ENCODE measurements at places on chromosomes 5 and 9.

GRCh38 chr9:130555968-130556367, 23.4 kb upstream of the FUBP3 start:
- no peak for DNase-seq

DNA sequence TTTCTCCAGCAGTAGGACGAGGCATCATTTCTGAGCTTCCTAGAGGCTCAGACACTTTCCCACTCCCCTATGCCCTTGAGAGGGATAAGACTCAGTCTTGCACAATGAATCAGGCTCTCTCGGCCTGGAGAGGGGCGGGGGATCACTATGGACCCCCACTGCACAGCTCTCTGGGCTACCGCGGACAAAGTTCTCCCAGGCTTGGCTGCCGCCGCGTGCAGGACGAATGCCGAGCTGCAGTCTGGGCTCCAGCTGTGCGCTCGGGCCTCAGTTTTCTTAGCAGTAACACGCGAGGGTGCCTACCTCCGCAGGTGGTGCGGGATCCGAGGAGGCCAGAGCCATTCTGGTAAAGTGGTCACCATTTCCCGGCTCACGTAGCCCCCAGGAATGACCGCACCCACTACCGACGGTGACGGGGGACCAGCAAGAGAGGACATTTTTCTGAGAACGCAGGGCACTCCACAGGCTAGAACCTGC, 3.4 kb upstream of the MYORG start:
- no peak for DNase-seq

GRCh38 chr5:62886603-62887315, 308.1 kb downstream of the LRRC70 start:
- DNase-seq: no peak

DNA sequence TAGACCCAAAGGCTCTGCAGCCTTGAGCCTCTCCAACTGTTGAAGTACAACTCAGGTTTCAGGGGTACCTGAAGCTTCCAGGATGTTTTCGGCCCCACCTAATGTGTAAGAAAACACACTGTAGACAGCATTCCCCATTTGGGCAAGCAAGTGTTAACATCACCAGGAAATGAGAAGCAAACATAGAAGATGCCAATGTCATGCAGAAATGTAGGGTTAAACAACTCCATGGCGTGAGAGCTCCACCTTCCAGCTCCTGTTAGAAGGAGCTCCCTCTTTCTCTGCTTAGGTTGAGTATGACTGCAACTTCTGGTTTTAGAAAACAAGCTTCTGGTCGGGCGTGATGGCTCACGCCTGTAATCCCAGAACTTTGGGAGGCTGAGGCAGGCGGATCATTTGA, 31.0 kb upstream of the DENND1A start:
- DNase-seq: no peak

DNA sequence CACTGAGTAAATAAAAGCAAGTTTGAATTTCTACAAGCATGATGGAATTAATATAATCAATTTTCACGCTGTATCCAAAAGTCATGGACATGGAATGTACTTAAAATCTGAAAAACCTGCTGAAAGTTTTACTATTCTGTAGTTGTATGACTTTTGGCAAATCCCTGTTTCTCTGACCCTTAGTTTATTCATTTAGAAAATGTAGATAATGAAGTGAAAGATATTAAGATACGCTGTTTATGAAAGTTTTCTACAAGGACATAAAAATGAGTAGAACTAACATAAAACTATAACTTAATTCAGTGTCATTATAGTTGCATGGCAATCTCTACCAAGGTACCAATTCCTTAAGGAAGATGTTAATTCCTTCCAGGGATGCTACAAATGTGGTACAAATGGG, 363.2 kb upstream of the MPDZ start:
- no peak for DNase-seq

DNA sequence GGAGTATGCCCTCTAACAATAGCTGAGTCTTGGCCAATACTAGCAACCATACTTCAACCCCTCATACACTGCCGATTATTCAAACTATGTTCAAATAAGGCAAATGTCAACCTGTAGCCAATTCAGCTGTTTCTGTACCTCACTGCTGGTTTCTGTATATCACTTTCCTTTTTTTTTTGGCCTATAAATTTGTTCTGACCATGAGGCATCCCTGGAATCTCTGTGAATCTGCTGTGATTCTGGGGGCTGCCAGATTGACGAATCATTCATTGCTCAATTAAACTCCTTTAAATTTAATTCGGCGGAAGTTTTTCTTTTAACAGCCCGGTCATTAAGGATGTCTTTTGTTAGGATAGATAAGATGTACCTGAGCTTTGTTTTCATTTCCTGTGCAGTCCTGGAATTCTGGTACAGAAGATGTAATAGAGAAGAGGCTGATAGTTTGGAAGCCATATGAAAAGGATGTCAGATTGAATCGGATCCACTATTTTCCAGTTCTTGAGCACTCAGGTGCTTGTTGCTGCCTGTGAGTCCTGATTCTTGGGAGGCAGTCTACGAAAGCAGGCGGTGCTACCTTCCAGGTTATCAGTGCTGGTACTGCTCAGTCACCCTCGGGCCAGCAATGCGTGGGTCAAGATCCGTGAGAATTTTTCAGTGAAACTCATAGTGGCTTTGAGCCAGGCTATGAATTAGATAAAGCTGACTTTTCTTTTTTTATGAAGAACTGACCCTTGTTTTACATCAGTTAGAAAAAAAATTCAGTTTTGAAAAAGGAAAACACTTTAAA, 106.2 kb upstream of the TUT7 start:
- DNase-seq: no peak

GRCh38 chr9:15333376-15333881, 26.4 kb upstream of the TTC39B start:
- DNase-seq: no peak

- DNase-seq: no peak
Measured at GRCh38 chr5:171158581-171158980, 150.5 kb upstream of the TLX3 start.

- DNase-seq: no peak
Measured at GRCh38 chr5:78056901-78057514, 237.5 kb downstream of the AP3B1 start.

DNA sequence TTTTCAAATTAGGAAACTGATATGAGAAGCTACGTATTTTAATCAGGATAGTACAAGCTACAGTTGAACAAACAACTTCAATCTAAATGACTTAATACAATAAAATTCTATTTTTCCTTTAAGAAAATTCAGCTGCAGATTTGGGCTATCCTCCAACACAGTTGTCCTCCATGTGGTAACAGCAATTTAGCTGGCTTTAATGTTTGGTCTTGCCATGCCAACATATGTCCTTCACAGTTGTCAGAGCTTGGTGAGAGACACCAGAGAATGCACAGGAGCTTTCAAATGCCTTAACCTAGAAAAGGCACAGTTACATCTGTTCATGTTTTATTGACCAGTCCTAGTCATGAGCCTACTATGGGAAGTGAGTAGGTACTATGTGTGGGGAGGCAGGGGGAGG, 10.8 kb downstream of the FAM174A start:
- DNase-seq: no peak

- peak; percentile 76 for DNase-seq
Measured at GRCh38 chr5:39283231-39283818, 64.0 kb upstream of the FYB1 start.

GRCh38 chr5:65359569-65359968, 122.2 kb downstream of the ADAMTS6 start:
- DNase-seq: no peak

DNA sequence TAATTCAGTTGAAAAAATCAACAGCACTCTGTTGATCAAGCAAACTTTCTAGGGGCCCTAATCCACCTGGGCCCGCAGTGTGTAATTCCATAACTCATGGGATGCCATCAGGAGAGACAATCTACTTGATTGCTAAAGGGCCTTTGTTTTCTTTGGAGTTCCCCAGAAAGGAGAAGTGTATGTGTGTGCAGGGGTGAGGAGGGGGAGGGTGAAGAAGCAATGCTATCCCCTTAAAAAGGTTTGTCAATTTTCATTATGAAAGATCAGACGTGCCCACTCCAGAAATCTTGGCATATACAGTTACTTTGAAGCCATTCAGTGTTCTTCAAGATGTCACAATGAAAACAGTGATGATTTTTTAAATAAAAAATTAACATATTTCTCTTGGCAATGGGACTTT, 6.2 kb downstream of the PARP8 start:
- no peak for DNase-seq

- no peak for DNase-seq
Measured at GRCh38 chr5:32989815-32990214, 278.7 kb downstream of the NPR3 start.

GRCh38 chr9:123368023-123368422, 12.0 kb downstream of the CRB2 start:
- DNase-seq: no peak

DNA sequence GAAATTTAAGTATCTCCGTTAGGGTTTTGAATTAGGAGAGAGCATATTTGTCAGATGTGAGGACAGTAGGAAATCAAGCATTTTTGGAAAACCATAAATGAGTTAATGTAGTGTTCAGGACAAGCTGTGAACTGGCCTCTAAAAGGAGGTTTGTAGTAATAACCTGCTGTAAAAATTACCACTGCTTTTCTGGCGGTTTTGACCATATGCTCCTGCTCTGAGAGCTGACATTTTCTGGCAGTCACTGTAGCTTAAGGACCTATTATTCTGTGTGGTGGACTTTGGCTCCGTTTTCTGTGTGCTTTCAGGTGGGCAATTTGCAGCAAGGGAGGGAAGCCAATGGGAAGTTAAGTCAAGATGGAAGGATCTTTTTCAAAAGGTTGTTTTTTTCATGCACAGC, 111.1 kb downstream of the SGCD start:
- DNase-seq: no peak

- DNase-seq: no peak
Measured at GRCh38 chr5:144950996-144951395, 780.3 kb downstream of the KCTD16 start.

GRCh38 chr9:131262327-131263032, 13.8 kb downstream of the FAM78A start:
- DNase-seq: no peak

- DNase-seq: no peak
Measured at GRCh38 chr5:58273711-58274110, 186.2 kb downstream of the PLK2 start.

All from CD8-positive, alpha-beta memory T cell (primary cell).